ENCODE measurements at places on chromosomes 3 and 15.

DNA sequence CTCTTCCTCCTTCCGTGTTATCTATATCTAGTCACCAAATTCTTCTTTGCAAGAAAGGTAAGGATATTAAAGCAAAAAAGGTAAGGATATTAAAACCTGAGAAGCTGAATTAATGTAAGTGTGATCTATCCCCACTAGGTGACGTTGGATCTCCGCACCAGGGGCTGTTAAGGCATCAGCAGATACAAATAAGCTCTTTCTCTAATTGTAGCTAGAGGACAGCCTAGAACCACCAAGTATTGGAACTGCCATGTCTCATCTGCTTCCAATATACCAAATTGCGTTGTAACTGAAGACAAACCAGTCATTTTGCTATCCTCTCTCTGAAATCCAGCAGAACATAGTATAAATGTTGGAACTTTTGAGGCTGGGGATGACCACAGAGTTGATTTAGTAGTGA lies 471.2 kb upstream of the TGFBR2 start:
- no peak for DNase-seq

GRCh38 chr3:31106912-31107311 lies 212.5 kb upstream of the GADL1 start:
- DNase-seq, result no peak

GRCh38 chr3:158808697-158809096 lies 6.8 kb downstream of the MFSD1 start:
- peak; percentile 35 for DNase-seq

GRCh38 chr3:120983321-120983665 lies 75.3 kb downstream of the STXBP5L start:
- no peak for DNase-seq

DNA sequence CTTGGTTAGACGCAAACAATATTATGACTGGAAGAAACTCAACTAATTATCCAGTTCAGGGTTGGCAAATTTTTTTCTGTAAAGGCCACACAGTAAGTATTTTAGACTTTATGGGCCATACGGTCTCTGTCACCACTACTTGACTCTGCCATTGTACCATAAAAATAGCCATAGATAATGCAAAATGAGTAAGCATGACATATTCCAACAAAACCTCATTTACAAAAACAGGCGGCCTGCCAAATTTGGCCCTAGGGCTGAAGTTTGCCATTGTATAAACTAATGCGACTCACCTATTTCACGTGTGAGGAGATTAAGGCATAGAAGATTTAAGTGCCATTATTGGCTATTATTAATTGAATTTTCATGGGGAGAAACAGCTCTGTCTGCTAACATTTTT lies 116.8 kb upstream of the CNTN6 start:
- no peak for DNase-seq

- DNase-seq, result peak; percentile 91
Measured at GRCh38 chr15:59011262-59011952, 23.9 kb downstream of the RNF111 start.

DNA sequence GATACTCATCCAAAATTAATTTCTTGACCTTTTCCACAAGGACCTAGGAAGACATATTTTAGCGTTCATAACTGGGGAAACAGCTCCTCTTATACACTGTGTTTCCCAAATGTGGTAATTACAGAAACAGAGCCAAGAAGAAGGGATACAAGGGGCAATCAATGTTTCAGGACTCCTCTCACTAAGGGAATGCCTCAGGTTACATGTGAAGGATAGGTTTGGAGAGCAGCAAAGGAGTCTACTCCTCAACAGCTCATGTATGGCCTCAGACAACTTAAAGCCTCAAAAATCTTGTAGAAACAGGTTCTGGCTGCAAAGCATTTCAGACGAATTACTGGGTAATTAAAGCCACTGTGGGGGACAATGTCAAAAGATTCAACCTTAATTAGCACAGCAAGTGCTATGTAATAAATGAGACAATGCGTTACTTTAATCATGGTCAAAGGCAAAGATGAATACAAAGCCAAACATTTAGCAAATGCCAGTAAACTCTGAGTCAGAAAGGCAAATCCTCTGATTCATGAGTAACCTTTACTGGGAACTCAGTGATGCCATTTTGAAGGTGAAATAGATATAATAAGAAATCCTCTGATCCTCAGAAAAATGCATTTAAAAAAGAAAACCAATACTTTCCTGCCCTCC lies 1111.2 kb downstream of the TUSC7 start:
- no peak for DNase-seq

DNA sequence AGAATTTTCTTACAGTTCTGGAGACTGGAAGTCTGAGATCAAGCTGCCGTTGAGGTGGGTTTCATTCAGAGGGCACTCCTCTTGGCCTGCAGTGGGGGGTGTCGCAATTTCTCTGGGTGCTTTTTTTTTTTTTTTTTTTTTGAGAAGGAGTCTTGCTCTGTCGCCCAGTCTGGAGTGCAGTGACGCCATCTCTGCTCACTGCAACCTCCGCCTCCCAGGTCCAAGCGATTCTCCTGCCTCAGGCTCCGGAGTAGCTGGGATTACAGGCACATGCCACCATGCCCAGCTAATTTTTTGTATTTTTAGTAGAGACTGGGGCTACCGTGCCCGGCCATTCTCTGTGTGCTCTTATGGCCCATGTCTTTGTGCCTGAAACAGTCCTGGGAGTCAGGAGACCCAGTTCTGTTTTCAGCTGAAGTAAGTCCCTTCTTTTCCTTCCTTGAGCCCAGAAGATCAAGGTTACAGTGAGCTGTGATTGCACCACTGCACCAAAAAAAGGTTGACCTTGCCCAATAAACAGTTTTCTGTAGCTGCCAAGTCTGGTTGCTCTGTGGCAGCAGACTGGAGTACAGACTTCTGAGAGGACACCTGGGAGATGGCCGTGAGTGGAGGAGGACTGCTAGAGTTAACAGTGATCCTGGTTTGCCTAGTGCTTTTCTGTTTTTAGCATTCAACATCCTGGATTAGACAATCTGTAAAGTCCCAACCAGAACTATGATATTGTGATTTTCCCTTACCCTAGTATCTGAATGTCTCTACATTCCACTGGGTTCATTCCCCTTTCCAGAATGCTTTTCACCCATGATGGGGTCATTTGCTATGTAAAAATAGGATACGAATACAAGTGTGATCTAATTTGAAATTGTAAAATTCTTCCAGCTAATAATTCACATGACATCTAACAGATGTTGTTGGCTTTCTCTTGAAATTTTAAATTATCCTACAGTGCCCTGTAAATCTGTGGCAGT lies 76.6 kb upstream of the RNF7 start:
- DNase-seq, result no peak

GRCh38 chr3:54889731-54890130 lies 38.1 kb downstream of the LRTM1 start:
- no peak for DNase-seq

DNA sequence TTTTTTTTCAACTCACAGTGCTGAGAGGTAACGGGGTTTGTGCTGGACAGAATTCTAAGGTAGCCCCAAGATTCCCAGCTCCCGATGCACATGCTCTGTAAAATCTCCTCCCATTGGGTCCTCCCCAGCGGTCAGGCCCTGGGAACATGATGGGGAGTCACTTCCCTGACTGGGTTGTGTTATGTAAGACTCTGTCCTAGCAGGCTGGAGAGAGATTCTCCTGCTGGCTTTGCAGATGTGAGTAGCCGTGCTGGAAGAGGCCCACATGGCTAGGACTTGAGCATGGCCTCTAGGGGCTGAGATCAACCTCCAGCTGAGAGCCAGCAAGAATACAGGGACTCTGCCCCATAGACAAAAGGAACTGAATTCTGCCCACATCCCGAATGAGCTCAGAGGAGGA lies 83.7 kb upstream of the OXTR start:
- no peak for DNase-seq

GRCh38 chr3:41488501-41488900 lies 289.2 kb downstream of the CTNNB1 start:
- DNase-seq, result no peak

DNA sequence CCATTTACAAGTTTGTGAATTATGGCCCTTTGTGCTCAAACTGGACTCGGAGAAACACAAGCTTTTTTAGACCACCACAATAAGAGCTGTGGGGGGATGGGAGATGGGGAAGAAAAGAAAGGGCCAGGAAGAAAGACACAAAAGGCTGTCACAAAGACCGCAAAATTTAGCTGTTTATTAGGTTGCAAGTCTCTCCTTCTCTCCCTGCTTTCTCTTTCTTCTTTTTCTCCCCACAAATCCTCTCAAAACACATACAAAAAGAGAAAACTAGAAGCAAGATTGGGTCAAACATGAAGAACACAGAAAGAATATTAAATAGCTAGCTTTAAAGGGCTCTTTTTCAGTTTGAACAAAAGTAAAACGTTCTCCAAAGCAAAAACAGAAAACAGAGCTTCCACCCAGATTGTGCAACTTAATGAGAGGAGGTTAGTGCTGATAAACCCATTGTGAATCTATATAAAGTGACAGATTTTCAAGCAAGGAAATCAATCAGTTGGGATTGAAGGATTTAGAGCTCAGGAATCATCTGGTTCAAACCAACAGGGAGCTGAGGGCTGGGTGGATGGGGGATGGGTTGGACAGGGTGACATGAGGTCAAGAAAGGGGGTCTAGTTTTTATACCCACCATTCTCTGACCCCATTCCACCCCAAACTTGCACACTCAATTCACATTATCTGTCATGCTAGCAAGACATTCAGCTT lies 87.3 kb downstream of the DHX30 start:
- no peak for DNase-seq

GRCh38 chr3:25324954-25325655 lies 103.0 kb upstream of the RARB start:
- DNase-seq, result no peak

Measured in hematopoietic multipotent progenitor cell treated with erythropoietin and hydrocortisone succinate and interleukin-3 and kit ligand, for 6 days (in vitro differentiated cells).